ENCODE measurements at places on chromosomes 11 and 22.

GRCh38 chr11:68312780-68313573 lies 586 bp downstream of the LRP5 start:
- DNase-seq = no peak

DNA sequence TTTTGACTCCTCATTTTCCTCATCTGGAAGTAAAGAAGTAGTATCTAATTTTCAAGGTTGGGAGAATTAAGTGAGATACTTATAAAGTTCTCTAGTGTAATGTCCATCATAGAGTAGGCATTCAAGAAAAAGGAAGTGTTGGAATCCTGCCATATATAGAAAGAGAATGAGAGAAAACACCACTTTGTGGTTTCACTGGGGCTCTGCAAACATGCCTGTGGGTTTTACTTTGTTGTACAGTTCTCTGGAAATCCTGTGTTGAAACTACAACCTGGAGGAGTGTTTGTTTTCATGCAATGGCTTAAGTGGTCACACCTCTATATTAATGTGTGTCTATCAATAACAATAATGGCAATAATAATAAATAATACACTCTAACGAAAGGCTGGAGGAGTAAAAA lies 741.7 kb downstream of the NELL1 start:
- no peak for DNase-seq

DNA sequence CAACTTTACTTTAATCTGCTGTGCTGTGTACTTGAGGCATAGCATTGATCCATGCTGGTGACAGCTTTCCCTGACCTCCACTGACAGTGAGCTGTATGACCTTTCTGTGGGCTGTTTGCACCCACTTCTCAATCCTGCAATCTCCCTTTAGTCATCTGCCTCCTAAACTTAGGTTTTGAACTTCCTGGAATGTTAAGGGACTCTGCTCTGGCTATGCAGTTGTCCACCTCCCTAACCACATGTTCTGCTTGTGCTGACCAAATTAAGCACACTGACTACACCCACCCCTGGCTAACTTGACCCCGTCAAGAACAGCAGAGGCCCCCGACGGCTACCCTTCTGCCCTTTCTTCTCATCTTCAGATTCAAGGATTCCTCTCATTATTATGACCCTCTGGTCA lies 89.1 kb upstream of the NTM start:
- no peak for DNase-seq

DNA sequence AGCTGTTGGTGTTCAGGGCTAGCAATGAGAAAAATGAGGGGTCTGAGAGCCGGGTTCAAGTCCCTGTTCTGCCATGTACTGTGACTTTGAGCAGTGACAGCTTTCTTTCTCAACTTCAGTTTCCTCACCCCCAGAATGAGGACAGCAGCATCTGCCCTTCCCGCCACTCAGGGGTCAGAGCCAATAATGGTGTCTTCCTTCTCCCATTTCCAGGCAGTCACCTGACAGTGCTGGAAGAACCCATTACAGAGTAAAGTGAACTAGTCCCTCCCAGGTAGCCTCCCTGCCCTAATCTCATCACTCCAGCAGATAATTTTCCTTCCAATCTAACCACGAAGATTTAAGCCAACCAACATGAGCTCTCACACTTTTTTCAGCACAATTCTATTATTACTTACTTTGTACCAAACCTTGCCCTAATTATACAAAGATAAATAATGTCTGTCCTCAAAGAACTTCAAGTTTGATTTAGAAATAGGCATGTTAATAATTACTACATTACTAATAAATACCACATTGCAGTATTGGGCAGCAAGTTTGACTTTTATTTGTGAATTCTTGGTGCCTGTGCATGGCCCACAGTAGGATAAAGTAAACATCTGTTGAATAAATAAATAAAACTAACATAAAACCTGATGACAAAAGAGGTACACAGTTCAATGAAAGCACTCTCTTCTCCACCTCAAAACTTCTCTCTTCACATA lies 61.0 kb downstream of the SERGEF start:
- no peak for DNase-seq

GRCh38 chr11:73384872-73385689 lies 8.9 kb downstream of the RELT start:
- DNase-seq = no peak

DNA sequence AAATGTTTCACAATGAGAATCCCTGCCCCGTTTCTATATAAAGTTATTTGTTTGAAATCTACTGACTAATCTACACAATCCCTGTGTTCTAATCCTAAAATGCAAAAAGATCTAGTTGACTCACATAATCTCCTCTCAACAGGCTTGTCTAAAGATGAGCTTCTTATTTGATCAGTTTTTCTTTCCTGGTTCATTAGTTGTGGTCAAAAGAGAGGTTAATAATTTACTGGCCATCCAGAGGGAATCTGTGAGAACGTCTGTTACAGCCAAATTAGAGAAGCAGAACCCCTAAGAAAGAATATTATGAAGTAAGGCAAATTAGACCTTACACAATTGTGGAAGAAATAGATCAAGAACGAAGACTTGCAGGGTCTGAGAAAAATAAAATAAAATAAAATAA lies 173.7 kb upstream of the ANO3 start:
- DNase-seq = no peak

DNA sequence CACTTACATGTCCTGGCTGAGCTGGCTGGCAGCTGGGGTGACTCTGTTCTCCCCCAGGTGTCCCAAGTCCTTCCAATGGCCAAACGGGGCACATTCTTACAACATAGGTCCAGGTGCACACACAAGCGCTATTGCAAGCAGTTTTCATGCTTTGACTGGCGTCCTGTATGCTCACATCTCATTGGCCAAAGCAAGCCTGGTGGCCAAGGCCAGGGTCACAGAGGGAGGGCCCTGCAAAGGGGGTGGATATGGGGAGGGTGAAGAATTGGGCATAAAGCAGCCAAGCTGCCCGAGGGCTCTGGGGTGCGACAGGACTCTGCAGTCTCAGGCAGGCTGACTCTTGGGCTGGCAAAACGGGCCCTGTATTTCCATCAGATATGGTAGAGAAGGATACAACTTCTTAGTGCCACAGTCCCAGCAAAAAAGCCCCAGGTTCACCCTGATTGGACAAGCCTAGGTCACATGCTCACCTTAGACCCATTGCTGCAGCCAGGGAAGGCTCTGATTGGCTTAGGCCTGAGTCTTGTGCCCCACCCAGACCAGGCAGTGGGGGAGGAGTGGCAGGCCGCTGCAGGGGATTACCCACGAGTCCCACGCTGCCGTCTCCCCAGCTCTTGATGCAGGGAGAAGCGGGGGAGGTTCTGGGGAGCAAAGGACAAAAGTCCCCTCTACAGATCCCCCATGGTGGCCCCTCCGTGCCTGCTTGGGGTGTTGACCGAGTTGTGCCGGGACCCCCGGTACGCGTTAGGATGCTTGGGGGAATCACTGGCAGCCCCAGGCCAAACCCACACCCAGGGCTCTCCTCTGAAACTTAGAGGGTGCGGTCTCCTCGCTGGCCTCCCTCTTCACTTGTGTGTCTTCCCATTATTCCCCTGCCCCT lies 110.8 kb downstream of the ARHGAP8 start:
- no peak for DNase-seq

DNA sequence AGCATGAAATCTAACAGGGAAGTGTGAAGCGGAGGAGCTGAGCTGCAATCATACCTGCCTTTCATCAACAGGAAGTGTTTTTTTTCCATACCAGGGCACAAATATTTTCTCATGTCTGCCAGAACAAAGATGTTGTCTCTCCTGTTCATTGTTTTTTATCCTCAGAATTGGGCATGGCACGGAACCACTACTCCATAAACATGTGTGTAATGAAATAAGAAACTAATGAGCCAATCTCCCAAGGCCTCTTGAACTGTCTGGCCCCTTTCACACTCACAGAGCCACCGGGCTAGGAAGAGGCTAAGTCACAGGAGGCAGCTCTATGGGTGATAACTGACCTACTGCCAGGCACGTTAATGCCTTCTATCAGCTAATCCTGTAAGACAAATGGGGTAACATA lies 124.4 kb downstream of the ETS1 start:
- no peak for DNase-seq

GRCh38 chr11:11981364-11981763 lies 27.1 kb downstream of the DKK3 start:
- no peak for DNase-seq

DNA sequence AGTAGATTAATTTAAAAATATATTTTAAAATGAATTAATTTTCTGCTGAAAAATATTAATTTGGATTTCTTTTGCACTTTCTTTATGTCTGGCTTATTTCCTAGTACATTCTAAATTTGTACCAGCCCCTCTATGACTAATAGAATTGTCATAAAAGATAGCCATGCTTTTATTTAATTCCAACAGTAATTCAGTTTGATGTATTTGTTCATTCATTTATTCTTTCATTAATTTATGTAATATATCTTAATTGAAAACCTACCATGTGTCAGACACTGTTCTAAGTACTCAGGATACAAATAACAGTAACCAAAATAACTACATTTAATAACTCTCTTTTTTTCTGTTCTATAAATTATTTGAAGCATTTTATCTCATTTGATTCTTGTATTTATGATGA lies 264.0 kb upstream of the CCDC179 start:
- DNase-seq = no peak

Data from stimulated activated CD4-positive, alpha-beta T cell treated with anti-CD3 and anti-CD28 coated beads, Interleukin-15, amount 100 ng/mL, for 48 hours (primary cell).